ENCODE measurements at places on chromosomes 5 and 9. TPM values are rescaled to one million over a fixed set of nuclear protein-coding genes. Genes with fewer than 3 reads are reported as not detected.

PRRX2 gene
- 0.17 TPM for total RNA-seq

DMRT2 gene
- not detected for total RNA-seq

IL7R gene
- total RNA-seq: 0.65 TPM

HTR1A gene
- total RNA-seq: not detected

SLC25A2 gene
- total RNA-seq: 0.09 TPM

PCAT7 gene
- not detected for total RNA-seq

KIAA0825 gene
- total RNA-seq: 3.4 TPM
